Ecto neural progenitor cell (in vitro differentiated cells): ENCODE measurements at places on chromosomes 6 and 20.

DNA sequence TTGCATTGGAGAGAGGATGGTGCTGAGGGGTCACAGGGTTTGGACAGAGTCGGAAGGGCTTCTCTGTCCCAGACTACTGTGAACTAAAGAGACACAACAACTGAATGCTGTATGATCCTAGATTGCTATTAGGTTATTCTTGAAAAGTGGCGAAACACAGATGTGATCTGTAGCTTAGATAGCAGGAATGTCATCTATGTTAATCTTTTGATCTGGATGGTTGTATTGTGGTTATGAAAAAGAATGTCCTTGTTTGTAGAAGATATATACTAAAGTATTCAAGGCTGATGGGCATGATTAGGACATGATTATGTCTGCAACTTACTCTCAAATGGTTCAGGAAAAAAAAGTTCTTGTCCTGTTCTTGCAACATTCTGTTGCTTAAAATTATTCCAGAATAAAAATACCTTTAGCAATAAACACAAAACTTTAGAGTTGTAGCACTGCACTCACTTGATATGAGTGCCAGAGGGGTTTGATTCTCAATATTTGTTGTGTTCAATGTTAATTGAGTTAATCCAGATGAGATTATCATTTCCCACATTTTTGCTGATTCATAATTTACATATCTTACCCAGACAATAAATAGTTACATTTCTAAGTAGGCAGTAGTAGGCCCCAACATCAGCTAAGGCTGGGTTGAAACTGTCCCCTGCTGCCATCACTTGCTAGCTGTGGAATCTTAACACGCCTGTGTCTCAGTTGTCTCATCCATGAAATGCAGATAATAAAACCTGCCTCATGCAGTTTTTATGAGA is 645.2 kb downstream of the KIF16B start:
- no peak for DNase-seq

- no peak for DNase-seq
Observed at GRCh38 chr20:57457243-57458095, 66.3 kb downstream of the RBM38 start.

DNA sequence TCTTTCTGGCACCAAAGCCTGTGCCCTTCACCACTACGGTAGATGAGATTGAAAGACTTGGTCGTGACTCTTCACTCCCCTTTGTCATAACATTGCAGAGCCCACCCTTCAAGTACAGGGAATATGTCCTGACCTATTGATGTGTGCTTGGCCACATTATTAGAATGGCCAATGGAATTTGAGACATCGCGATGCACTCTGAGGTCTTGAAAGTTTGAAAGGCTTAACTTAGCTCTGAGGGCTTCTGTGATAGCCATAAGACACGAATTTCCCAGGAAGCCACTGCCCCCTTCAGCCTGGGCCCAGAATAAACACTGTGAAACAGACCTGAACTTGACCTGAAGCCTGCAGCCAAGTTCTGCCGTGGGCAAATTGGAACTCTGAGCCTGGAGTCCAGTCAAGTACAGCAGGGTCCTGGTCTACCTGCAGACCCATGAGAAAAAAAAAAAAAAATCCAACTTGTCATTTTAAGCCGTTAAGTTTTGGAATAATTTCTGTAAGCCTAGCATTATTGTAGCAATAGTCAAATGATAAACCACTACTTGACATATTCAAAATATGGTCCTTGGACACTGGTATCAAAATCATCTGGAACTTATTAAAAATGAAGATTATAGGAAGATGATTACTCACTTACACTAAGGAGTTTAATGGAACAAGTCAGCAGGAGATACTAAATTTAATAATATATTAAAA is 36.9 kb upstream of the TRAF3IP2 start:
- no peak for DNase-seq

DNA sequence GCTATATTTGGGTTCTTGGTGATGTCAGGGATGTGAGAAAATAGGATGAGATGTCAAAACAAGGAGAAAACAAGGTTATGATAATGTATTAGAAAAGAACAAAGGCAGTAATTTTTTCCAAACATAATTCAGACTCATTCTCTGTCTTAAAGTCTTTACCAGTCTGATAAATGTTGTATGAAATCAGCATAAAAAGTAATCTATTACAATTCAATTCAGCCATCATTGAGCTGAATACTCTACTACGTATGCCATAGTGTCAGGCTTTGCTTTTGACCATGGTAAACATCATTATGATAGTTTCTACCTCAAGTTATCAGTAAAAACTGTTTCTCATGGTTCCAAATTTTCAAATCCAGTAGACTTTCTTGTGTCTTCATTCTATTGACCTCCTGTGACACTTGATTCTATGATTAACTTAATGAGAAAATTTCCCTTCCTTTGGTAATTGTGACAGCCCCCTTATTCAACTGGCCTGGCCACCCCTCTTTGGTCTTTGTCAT is 75.0 kb downstream of the EPHA7 start:
- DNase-seq: no peak

DNA sequence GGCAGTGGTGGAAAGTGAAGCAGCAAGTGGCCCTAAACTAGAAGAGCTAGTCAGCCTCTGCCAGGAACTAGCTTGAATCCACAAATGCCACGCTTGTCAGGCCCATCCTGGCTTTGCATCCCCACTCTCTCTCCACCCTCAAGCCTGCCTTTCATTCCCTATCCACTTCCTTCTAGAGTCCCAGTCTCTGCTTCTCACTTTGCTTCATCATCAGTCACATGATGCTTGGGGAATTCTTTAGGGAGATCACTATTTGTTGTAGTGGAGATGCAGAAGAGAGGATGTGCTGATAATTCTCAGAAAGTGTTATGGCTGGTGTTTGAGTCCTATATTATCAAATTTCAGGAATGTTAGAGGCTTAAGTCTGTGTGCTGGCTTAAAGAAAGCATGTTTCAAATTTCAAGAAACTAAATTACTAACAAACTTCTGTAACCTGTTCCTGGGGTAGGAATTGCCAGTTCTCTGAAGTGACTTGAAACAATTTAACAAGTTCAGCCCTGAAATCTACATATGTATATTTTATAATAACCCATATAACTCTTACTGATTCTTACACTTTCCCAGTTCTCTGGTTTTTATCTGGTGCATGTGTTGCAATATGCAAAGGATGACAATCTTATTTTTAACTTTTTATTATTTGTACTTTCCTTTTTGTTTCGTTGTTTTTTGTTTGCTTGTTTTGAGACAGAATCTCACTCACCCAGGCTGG is 7.5 kb downstream of the TRIM39 start:
- no peak for DNase-seq

DNA sequence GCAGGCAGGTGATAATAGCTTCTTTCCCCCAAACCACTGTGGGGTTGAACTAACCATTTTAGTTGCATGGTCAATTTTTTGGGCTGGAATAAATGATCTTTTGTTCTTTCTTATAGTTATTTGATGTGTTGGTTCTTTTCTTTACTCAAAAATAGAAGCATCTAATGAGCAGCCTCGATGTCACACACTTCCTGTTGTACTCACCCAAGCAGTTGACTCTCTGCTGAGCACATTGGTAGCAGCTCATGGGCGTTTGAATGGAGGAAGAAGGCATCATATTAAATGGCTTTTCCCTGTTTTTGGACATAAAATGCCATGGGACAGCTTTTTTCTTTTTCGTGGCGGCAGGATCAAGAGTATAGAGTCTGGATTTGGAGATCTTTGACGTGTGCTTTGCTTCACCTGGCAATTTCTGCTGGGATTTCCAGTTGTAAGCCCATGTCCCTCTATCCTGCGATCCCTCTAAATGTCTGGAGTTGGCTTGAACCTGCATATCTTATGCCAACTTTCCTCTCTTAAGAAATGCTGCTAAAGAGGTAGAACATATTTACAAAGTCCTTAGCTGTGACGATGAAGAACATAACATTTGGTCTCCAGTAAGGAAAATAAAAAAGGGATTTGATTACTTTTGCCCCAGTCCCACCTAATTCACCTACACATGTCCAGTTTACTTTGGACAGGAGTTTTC is 268.3 kb downstream of the PRL start:
- DNase-seq: no peak

GRCh38 chr6:44264154-44265006 is 971 bp downstream of the NFKBIE start:
- no peak for DNase-seq

- DNase-seq: no peak
Observed at GRCh38 chr6:110415086-110415916, at the start of gene DDO. Gene DDO (minus strand): TSS chr6:110415575. CDS start chr6:110413462, 2,113 bp downstream.

DNA sequence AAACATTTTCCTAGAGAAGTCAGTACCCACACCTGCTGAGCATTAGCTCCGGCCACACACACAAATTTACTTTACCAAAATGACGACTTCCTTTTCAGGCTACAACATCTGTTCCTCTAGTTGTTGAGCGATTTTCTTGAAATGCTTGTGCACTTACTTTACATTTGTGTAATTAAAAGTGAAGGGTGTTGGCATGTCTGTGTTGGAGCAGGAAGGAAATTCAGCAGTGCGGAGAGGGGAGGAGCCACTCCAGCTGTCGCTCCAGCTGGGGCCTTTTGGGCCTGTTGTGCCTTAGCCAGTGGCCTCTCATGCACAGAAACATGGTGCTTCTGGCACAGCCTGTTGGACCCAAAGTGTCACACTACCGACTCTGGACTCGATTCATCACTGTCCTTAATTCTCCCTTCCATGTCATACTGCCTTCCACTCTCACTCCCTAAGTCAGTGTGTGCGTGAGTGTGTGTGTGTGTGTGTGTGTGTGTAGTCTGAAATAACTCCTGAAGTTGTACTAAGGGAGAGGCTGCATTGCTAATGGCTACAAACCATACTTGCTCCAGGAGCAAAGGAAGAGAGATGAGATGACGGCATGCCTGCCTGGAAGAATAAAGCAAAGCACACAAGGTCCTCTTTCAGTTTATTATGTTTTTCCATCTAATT is 191.8 kb upstream of the ARG1 start:
- no peak for DNase-seq

DNA sequence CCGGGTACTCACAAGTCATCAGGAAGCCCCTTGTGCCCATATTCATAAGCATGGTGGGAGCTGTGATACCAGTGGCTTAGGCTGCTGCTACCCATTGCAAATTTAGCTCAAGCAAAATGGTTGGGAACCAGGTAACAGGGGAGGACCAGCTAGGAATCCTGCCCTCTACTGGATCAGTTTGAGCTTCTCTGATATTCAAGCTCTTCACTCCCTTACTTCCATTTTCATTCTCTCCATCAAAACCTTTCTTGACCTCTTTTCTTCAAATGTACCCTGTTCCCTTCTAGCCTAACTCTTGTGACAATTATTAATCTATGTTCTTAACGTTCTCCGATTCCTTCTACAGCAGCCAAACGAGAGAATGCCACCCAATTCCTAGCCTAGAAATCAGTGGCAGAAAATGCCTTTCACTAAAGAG is 9.7 kb downstream of the NOL7 start:
- DNase-seq: no peak

- DNase-seq: no peak
Observed at GRCh38 chr20:62716198-62716940, 7.7 kb downstream of the NTSR1 start.

- no peak for DNase-seq
Observed at GRCh38 chr6:105326216-105326615, 76.7 kb downstream of the PREP start.

DNA sequence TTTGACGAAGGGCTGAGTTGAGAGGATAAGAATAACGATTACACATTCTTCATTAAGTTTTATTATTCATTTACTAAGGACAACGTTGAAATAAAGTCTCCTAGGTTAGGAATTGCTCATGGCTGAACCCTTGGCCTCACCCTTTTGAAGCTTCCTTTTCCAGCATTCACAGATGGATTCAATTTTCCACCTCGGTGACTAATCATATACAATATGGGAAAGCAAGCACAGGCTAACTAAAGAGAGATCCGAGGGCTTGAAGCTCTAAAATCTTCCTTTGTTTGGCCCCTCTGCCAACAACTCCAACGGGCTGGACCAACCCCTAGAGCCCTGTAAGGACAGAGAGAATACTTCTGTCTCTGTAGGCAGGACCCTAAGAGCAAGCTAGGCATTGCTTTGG is 159.5 kb downstream of the SOD2 start:
- DNase-seq: no peak

- no peak for DNase-seq
Observed at GRCh38 chr6:105748737-105749161, 337.4 kb upstream of the PRDM1 start.

- no peak for DNase-seq
Observed at GRCh38 chr6:79838851-79839250, 108.5 kb downstream of the ELOVL4 start.

GRCh38 chr20:47167846-47168245 is 188.7 kb downstream of the ZMYND8 start:
- no peak for DNase-seq

GRCh38 chr20:48329031-48329615 is 498.7 kb downstream of the PREX1 start:
- DNase-seq: no peak

DNA sequence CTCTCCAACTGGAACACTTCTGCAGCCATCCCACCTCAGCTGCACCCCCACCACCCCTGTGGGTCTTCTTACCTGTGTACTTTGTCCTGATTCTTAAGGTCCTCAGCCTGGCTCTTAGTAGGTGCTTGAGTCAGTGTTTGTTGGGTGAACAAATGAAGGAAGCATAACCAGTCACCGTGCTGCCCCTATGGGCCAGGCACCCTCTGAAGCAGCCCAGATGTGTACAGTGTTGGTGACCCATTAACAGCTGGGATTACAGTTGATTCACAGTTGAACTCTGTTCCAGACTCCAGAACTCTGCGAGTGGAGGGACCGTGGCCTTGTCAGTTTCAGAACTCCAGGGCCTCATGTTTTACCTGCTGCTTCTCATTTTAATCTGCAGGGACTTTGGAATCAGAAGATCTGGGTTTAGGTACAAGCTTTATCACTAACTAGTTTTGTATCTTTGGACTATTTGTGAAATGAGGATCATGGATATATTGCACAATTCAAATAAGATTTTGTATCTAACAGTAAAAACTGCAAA is 203.8 kb downstream of the TMEM242 start:
- DNase-seq: no peak

DNA sequence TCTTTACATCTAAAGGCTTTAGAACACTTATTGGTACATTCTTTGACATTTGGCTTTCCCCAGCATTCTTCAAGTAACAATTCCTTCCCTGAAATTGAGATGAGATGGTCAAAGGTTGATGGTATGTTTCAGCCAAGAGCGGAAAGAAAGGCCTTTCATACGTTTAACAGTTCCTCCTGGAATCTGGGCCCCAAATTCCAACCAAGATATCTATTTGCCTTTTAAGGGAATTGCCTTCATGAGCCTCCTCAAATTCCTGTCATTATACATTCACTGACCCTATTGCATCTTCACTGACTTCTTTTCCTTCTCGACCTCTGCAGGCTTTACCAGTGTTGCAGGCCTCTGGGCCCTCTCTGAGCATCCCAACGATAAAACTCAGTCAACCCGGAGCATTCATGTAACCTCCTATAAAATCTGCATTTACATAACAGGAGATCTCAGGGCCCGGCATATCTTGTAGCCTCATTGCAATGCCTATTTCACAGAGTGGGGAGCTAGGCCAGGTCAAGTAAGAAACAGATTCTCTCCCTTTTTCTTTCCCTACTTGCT is 18.3 kb upstream of the WFDC9 start:
- DNase-seq: no peak

- DNase-seq: no peak
Observed at GRCh38 chr6:163776196-163776905, 361.8 kb downstream of the QKI start.
